Stimulated activated CD8-positive, alpha-beta memory T cell treated with anti-CD3 and anti-CD28 coated beads, Interleukin-12 subunit alpha, Interleukin-12 subunit beta, amount 100 ng/mL, for 4 hours (primary cell): ENCODE measurements at places on chromosomes 12 and 14.

GRCh38 chr12:41367726-41368405 is 179.7 kb downstream of the PDZRN4 start:
- DNase-seq, result no peak

GRCh38 chr12:32201976-32202375 is 95.3 kb downstream of the BICD1 start:
- DNase-seq, result no peak

GRCh38 chr14:90293766-90294730 is 37.7 kb downstream of the NRDE2 start:
- DNase-seq, result no peak

DNA sequence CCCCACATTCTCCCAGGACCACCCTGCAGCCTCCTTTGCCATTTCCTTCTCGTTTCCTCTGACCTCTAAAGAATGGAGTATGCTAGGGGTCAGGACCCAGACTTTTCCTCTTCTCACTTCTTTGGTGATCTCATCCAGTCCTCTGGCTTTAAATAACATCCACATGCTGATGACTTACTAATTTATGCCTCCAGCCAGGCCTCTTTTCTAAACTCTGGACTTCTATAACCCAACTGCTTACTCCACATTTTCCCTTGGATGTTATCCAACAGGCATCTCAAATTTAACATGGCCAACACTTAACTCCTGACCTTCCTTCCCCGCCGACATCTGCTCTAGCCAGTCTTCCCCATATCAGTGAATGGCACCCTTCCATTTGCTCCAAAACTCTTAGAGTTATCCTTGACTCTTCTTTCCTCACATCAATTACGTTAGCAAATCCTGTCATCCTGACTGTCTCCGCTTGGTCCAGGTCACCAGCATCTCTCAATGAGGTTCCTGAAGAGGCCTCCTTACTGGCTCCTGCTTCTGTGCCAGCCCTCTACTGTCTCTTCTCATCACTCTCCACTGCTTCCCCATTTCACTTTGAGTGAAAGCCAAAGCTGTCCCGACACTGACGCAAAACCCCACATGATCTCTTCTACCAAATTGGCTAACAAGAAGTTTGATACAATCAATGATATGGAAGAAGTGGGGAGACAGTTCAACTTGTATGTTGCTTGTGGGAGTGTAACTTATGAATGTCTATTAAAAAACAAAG is 42.7 kb downstream of the TMBIM6 start:
- no peak for DNase-seq

- DNase-seq, result no peak
Observed at GRCh38 chr12:25695574-25695973, 142.5 kb upstream of the LMNTD1 start.

- no peak for DNase-seq
Observed at GRCh38 chr14:27371209-27371608, 773.4 kb upstream of the NOVA1 start.

DNA sequence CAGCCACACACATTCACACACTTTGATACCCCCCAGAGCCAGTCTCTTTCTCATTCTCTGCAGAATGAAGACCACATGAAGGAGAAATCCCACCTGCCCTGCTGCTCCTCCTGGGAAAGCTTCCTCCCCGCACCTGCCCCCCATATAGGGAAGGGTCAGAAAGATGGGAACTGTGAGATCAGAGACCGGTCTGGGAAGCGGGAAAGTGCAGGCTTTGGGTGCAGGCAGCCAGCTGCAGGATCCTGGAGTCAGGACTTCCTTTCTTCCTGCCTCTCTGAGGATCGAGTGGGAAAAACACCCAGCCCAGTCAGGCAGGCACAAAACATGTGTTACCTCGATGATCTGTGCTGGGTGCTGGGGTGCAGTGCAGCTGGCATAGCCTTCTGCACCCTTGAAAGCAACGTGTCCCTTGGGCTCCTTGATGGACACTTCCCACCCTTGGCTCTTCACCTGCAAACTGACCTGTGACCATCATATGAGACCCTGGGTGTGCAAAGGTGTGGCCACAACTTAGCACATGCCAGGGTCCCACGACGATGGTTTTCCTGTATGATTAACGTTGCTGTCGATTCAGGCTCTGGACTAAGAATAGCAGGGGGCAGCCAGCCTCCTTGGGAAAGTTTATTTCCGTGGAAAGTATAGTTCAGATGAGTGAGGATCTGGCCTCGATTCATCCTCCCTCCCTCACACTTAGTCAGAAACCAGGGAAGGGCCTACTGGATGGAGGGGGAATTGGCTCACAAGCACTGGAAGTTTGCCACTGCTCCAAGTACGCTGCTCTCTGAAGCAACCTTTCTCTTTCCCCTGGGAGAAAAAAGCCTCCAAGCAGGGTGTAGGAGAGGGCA is 105.4 kb upstream of the MED13L start:
- DNase-seq, result no peak

DNA sequence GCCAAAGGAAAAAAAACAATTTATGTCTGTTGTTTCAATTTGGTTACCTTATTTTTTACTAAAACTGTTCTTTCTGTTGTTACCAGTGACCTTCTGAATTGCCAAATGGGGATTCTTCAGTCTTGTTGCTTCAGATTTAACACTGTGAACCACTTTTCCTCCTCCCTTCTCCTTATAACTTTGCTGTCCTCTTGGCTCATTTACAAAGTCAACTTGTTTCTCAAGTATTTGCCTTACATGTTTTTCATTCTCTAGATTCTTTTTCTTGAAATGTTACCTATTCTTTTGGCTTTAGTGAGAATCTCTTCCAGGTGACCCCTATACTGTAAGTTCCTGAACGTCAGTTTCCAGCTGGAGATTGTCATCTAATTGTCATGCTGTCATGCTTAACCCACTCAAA is 19.4 kb downstream of the FUT8 start:
- DNase-seq, result no peak

DNA sequence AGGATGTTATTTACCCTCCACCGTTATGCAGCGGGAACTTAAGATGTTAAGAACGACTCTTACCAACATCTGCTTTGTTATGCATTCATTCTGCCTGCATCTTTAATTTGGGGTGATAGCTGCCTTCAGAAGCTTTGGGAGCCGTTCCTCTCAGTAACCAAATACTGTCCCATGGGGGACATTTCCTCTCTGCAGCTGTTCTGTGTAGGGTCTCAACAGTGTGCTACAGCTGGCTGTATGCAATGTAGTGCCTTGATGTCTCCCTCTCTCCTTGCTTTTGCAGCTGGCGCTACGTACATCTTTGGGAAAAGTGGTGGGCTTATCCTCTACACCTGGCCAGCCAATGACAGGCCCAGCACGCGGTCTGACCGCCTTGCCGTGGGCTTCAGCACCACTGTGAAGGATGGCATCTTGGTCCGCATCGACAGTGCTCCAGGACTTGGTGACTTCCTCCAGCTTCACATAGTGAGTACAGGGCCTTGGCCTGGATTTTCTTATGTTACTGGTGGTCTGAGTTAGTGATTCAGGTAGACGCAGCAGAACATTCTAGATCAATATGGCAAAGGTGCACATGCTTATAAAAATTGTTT is 744.3 kb downstream of the DIO2 start:
- no peak for DNase-seq

- DNase-seq, result no peak
Observed at GRCh38 chr12:103085541-103085940, 128.1 kb downstream of the ASCL1 start.
